ENCODE measurements at places on chromosomes 6 and 20.

DNA sequence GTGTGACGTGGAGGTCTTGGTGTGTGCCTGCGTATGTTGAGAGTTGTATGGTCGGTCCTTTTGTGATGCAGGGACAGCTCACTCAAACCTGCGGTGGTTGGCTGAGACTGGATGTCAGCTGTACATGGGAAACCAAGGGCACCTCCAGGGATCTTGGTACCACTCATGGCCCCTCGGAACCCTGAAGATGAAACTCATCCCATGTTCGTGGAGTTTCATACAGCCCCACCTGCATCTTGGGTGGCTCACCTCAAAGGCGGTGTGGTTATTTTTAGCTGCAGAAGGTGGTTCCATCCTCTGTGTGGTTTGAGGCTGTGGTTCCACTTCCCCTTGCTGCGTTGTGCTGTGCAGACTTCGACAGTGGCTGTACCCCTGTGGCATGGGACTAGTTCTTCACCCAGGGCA lies 52.6 kb upstream of the SLC22A1 start:
- DNase-seq, result no peak

- no peak for DNase-seq
These were observed 431.1 kb downstream of the NKAIN2 start for GRCh38 chr6:124234801-124235200.

GRCh38 chr20:4791121-4791520 lies 69.4 kb downstream of the PRND start:
- DNase-seq, result no peak

DNA sequence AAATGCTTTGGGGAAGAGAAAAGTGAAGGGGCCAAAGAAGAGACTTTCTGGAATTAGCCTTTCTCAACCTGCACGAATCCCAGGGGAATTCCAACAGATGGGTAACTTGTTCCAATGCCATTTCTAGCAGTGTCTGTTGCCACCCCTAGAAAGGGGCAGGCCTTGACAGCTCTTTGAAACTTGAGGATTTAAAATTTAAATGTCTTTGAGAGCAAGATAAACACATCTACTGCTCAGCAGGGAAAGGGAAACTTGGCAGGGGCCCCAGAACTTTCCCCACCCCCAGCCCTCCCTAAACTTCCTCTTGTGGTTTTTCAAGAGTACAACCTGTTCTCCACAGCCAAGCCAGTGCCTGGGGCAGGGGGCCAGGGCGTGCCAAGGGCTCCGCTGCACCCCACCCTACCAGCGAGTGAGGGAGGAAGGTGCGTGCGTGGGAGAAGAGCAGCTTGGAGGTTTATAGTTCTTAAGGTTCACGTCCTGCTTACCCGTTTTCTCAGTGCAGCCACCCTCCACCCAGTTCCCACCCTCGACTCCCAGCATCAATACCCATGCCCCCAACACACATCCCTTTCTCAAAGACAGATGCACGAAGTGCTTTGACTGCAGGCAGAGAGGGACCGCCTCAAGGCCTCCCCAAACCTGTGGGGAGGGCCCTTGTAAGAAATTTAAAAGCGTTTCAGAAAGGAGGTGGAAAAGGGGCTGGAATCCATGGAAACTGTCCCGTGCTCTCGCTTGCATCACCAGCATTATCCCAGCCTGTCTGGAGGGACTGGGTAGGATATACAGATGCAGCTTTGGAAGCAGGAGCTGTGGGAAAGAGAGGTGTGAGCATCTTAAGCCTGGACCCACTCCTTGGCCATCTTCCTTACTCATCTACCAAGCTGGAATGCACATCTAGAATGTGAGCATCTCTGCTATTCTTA lies 4.5 kb upstream of the TAF8 start:
- DNase-seq, result peak; percentile 94

DNA sequence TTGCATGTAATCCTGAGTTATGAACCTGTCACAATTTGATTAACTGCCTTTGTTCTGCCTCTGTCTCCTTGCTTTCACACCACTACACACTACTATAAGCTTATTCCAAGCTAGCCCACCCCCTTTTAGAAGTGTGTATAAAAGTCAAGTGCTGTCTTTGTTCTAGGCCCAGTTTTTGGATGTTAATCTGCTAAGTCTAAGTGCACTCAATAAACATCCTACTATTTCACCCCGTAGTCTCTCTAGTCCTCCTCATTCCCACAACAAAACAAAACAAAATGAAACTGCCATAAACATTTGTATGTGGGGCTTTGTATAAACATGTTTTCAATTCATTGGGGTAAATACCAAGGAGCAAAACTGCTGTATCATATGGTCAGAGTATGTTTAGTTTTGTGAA lies 16.1 kb upstream of the SPACA1 start:
- DNase-seq, result no peak

DNA sequence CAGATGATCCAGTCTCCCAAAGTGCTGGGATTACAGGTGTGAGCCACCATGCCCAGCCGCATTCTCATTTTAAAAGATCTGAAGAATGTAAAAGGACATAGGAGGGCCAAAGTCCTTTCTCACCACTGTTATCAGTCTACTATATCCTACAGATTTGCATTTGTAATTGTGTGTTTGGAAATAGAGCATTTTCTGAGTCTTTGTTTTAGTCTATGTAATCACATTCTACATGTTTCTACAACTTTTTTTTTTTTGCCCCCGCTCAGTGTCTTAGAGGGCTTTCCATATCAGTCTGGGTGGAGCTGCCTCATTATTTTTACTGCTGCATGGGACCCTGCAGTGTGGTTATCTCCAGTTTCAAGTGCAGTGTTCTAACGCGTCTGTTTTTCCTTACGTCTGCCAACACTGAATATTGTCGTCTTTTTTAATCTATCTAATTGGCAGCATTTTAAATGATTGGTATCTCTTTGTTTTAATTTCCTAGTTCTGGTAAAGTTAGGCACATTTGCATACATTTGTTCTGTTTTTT lies 7.8 kb downstream of the CUL9 start:
- DNase-seq, result no peak

DNA sequence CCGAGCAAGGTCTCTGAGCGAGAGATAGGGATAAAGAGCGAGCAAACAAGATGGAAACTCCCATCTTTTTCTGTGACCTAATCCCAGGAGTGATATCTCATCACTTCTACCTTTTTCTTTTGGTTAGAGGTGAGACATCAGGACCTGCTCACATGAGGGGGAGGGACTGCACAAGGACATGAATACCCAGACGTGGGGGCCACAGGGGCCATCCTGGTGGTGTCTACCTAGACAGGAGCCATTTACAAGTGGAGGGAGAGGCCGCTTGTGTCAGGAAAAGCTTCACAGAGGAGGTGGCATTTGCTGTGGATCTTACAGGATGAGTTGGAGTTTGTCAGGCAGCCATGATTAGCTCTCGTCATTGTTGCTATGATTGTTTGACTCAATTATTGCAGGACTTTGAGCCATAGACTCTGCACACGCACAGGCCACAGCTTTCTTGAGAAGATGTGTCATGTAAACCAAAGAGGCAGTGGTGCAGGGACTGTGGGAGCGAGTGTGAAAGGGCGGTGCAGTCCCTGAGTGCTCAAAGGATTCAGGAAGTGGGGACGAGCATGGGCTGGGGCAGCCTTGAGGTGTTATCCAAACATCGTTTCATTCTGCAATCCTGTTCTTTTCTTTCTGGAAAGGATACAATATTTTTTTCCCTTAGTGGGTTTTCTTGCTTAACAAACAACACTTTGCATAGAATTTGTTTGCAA lies 7.7 kb downstream of the NPEPL1 start:
- no peak for DNase-seq

DNA sequence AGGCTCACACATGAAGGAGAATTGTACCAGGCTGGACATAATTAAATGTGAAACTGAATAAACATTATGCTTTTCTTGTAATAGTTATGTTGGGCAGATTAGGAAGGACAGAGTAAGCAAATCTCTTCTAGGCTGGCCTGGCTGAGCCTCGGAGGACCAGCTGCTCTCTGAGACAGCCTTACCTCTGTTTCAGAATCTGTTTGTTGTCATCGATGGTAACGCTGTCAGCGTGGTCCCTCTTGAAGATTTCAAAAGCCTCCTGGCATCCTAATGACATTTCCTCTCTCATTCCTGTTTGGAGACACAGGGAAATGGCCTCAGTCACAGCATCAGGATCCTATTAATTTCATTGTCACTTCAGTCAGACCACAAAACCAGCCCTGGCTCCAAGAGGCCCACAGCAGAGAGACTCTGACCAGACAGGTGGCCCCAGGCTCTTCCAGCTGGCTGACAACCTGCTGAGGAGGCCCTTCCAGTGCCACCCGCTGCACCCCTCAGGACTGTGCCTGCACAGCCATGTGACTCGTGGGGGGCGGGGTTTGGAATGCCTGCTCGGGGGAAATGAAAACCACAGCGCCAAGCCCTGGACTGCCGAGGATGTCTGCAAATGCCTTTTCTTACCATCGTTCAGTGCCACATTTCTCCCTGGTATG lies 108.5 kb upstream of the KCNK16 start:
- DNase-seq, result no peak

DNA sequence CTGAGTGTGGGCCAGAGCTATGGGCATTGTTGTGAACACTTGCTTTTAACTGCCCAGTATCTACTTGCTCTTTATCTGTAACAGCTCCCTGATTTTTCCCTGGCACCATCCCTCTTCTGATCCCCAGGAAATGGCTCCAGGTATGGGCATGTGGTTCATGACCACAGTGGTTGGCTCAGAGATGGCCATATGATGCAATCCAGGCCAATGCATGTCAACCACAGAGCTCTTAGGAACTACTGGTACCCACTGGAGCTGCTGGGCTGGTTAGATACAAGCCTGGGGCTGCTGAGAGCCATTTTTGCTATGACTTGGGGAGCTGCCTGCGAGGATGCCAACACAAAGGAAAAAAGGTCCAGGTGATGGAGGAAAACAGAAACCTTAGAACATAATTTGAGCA lies 55.6 kb downstream of the KCNB1 start:
- DNase-seq, result no peak

DNA sequence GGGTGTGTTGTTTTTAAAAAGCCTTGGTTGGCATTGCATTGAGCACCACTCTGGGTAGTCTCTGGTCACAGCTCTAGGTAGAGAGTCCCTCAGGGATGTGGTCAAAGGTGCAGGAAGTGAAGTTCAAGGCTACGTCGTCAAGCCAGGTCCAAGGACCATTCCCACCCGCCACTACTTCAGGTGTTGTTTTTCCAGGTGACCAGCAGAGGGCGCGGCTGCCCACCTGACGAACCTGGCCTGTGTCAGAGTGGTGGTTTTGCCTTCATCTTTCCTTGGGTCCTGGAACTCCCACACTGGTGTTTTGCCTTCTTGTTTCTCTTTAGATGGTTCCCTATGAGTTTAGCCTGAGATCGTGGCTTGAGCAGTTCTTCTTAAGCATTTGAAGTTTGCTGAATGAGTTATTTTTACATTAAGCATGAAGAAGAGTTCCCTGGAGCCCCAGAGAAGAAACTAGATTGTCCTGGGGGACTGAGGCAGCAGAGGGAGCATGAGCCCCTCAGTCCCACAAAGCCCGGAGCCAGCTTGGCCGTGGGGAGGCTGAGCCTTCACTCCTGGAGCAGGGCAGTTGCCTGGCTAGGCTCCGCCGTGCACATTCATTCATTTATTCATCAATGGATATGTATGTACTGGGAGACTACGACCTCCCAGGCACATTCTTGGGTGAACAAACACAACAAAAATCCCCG lies 5.6 kb upstream of the PHACTR3 start:
- DNase-seq, result peak; percentile 9

DNA sequence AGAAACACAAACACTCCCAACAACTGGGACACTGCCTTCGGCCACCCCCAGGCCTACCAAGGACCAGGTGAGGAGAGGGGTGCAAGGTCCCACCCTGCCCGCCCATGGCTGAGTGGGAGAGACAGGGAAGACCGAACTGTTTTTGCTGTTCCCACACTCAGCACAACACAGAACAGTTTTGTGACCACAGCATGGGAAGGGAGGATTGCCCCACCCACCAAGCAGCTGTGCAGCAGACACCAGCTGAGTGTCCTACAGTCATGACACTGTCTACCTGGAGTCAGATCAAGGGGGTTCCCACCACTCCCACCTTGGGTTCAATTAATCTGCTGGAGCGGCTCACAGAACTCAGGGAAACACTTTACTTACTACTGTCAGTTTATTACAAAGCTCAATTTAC lies 73.9 kb downstream of the SNX9 start:
- no peak for DNase-seq

- DNase-seq, result no peak
These were observed 224.5 kb downstream of the NKAIN2 start for GRCh38 chr6:124028117-124028516.

DNA sequence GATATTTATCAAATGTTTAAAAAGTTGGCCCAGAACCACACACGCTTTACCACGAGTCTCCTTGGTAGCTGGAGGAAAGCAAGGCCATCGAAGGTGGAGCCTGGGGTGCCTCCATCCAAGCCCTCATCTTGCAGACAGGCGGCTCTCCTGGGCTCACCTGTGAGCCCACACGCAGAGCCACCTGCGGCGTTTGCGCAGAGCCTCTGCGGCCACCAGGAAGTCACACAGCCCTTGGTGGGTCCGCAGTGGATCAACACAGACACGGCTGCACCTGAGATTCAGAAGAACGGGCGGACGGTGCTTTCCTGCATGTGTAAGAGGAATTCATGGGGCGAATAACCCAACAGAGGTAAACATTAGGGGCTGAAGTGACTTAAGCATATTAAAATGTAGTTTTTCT lies 24.5 kb upstream of the SMOC2 start:
- no peak for DNase-seq

GRCh38 chr20:43690943-43691598 lies 24.2 kb downstream of the MYBL2 start:
- DNase-seq, result no peak

- no peak for DNase-seq
These were observed 61.9 kb upstream of the NRSN1 start for GRCh38 chr6:24064106-24064505.

GRCh38 chr20:37179683-37180524 lies 556 bp upstream of the MROH8 start:
- peak; percentile 33 for DNase-seq

DNA sequence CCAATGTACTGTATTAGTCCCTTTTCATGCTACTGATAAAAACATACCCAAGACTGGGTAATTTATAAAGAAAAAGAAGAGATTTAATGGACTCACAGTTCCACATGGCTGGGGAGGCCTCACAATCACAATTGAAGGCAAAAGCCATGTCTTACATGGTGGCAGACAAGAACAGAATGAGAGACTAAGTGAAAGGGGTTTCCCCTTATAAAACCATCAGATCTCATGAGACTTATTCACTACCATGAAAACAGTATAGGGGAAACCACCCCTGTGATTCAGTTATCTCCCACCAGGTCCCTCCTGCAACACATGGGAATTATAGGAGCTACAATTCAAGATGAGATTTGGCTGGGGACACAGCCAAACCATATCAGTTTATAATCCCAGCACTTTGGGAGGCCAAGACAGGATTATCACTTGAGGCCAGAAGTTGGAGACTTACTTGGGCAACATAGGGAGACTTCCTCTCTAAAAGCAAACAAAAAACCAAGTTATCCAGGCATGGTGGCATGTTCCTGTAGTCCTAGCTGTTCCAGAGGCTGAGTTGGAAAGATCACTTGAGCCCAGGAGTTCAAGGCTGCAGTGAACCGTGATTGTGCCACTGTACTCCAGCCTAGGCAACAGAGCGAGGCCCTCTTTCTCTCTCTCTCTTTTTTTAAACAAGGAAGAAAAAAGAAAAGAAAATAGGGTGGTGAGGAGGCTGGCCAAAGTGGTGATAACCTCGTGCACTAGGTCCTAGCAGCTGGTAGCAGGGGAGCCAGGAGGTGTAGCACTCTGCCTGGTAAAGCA lies 22.9 kb upstream of the DDR1 start:
- DNase-seq, result no peak

- peak; percentile 69 for DNase-seq
These were observed 23.9 kb downstream of the EDN1 start for GRCh38 chr6:12313992-12314589.

GRCh38 chr6:13228264-13229204 lies 99.8 kb downstream of the TBC1D7 start:
- no peak for DNase-seq

GRCh38 chr6:168892031-168892430 lies 361.6 kb downstream of the THBS2 start:
- no peak for DNase-seq

Measured in fibroblast of pulmonary artery (primary cell).